ENCODE measurements at places on chromosomes 6 and 20.

GRCh38 chr6:33175436-33176069, 16.7 kb downstream of the COL11A2 start:
- DNase-seq = no peak

- no peak for DNase-seq
Observed at GRCh38 chr20:49290608-49291191, 12.8 kb upstream of the ZNFX1 start.

DNA sequence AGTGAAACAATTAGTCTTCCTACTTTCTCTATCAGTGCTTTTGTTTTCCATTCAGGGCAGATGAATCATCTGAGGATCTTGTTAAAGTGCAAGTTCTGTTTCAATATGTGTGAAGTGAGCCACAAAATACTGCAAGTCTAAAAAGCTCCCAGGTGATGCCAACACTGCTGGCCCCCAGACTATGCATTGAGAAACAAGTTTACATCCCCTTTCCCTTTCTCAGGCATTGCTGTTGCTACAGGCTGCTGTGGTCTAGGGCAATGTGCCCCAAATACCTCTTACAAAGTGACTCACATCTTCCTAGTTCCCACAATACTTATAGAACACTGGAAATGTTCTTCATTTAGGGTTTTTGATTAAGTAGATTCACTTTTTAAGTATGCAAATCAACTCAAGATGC, 31.8 kb downstream of the ABRACL start:
- no peak for DNase-seq

- no peak for DNase-seq
Observed at GRCh38 chr20:12594410-12595088, 414.2 kb upstream of the SPTLC3 start.

- no peak for DNase-seq
Observed at GRCh38 chr6:117352466-117353081, 73.2 kb downstream of the ROS1 start.

DNA sequence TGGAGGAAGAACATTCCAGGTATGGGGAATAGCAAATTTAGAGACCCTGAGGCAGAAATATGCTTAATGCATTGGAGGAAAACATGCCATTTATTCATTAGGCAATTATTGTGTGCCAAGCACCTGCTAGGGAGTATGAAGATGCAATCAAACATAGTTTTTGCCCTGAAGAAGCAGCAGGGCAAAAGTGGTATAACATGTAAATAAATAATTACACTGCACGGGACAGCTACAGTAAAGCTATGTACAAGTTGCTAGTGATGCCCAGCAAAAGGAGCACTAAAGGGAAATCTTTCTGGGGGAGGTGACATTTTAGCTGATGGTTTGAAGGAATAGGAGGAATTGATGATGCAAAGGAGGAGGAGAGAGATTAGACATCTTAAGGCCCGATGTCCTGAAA, 624 bp upstream of the TJAP1 start:
- DNase-seq = no peak

- no peak for DNase-seq
Observed at GRCh38 chr6:107572886-107573285, 83.0 kb downstream of the SOBP start.

GRCh38 chr6:14888575-14889000, 357.3 kb upstream of the JARID2 start:
- no peak for DNase-seq

DNA sequence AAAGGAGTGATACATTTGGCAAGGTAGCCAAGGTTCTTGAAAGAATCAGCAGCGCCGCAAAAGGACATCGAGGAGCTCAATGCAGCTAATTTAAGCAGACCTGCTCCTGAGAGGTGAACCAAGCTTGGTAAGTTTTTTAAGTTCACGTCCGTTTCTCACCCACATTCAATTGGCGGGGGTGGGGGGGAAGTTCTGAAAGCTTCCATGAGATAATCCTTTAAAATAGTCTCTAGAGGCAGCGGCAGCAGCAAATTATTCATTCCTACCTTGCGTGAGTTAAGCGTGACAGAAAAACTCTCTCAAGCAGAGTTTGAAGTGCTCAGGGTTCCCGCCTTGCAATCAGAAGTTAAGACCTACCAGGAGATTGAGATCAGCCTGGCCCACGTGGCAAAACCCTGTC, 97.3 kb upstream of the NHSL1 start:
- no peak for DNase-seq

DNA sequence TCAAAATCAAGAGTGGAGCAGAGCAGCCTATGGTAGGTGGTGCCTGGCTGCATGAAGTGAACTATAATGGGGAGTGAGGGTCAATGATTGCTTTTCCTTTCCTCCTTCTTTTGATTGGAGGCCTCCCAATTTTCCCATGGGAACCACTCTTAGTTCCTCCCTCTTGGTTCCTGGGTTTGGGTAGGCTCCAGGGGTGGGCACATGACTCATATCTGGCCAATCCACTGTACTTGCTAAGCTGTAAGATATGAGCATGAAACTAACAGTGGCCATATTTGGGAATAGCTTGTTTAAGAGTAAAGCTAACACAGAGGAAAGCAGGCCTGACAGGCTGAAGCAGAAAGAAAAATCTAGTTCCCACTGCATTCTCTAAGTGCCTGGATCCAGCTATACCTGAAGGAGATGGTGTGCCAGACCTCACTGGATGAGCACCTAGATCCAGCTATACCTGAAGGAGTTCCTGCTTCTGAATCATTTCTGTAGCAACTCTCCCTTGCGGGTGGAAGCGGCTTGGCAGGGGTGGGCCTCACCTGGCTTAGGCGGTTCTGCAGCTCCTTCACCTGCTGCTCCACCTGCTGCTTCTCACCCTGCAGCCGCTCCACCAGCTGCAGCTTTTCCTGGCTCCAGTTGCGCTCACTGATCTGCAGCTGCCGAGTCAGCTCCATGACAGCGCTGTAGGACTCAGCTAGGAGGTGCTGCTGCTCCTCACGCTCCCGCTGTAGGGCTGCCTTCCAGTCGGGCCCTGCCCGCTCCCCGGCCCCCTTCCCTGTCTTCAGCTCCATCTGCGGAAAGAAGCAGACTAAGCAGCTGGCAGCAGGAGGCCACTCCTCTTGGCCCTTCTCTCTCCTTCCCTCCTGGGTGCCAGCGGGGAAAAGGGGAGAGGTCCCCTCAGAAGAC, 29.0 kb upstream of the DSN1 start:
- no peak for DNase-seq

GRCh38 chr6:154445417-154445816, 65.1 kb downstream of the CNKSR3 start:
- no peak for DNase-seq

DNA sequence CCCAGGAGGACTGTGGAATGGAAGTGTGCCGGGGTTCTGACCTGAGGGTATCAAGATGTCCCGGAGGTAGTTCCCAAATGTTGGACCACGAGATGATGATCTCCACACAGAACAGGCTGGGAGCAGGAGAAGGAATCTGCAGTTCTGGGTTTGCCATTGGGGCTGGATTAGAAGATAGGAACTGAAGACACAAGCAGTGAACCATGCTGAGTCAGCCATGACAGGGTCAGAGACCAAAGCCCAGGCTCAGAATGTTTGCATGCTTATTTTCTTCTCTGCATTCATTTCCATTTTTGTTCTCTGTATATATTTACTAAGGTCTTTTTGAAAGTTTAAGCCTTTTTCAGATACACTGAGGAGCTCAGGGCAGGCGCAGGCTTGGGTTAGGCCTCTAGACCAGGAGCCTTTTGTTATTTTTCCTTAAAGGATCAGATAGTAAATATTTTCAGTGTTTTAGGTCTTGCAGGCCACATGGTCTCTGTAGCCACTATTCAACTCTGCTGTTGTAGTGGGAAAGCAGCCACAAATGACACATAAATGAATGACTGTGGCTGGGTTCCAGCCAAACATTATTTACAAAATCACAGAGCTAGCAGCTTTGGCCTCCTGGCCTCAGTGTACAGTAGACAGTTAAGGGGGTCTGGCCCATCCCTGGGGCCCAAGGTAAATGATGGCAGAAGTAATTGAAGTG, 28.5 kb downstream of the SLC35D3 start:
- no peak for DNase-seq

DNA sequence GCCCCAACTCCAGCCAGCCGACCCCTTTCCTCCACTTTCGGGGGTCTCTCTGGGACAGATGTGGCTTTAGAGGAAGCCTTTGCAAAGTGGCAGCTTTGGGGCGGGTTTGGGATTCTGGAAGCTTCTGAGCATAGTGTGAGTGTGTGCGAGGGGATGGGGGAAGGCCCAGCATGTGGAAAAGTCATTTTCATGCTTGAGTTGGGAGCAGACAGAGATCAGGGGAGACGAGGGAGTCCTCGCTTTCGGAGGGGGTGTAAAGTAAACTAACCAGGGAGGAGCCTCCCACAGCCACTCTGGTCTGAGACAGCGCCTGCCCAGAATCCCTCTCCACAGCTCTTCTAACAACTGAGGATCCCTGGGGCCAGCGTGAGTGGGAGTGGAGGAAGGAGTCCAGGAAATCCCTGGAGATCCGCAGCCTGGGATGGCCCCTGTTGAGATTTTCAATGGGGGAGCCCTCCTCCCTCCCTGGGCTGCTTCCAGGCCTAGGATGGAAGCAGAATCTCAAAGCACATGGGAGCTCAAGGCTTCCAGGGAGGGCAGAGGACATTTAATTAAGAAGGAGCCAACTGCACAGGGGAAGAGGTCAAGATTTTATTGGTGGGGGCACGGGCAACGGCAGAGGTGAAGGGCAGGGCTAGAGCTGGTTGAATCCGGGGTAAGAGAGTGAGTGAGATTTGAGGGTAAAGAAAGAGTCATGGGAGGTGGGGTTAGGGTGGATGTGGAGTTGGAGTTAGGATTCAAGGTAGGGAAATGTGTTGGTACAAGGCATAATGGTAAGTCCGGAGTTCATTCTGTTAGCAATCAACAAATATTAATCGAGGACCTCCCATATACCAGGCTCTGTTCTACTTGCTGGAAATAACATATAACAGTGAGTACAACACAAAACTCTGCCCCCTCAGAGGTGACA, 102.3 kb upstream of the FOXP4 start:
- no peak for DNase-seq

GRCh38 chr6:26230351-26230750, 134.6 kb upstream of the BTN3A2 start:
- no peak for DNase-seq

DNA sequence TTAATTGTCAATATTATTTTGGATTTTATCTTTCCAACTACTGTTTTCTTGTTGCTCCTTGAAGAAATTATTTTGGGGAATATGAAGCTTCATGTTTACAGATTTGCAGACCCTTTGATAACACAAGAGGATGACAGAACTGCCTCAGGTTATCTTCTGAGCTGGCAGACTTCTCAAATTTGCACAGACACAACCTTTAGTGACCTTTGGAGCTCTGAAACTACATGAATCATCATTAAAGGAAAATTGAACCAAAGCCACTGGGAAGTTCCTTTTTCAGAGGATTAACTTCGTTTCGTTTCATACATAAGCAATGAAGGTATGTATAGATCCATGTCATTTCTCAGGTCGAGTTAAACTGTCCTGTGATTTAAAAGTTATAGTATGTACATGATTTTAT, 85.9 kb downstream of the FBXO5 start:
- DNase-seq = no peak

DNA sequence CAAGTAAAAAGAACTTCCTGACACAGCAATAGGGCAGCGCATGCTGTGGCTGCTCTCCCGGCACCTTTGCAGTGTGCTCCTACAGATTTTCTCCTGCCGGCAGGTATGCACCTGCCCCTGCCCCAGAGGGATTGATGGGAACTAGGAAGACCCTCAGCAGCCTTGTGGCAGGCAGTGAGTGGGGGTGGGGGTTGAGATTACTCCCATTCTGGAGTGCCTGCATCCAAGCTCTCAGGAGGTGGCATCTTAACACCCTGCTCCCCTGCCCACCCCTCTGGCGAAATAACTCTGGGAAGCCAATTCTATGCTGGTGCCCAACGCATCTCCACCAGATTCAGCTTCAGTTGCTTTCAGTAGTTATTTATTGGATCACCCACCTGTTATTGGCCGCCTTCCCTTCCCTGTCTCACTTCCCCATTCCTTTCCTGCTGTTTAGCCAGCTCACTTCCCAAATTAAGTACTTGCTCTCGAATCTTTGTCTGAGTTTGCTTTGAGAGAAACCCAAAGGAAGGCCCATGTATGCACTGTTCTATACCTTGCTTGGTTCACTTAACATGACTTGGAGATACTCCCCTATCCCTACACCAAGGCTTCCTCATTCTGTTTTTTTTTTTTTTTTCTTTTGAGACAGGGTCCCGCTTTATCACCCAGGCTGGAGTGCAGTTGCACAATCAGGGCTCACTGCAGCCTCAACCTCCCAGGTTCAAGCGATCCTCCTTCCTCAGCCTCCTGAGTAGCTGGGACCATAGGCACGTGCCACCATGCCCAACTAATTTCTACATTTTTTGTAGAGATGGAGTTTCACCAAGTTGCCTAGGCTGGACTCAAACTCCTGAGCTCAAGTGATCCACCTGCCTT, 29.3 kb upstream of the SLC23A2 start:
- DNase-seq = no peak

- DNase-seq = no peak
Observed at GRCh38 chr6:77368660-77369313, 94.5 kb downstream of the HTR1B start.

DNA sequence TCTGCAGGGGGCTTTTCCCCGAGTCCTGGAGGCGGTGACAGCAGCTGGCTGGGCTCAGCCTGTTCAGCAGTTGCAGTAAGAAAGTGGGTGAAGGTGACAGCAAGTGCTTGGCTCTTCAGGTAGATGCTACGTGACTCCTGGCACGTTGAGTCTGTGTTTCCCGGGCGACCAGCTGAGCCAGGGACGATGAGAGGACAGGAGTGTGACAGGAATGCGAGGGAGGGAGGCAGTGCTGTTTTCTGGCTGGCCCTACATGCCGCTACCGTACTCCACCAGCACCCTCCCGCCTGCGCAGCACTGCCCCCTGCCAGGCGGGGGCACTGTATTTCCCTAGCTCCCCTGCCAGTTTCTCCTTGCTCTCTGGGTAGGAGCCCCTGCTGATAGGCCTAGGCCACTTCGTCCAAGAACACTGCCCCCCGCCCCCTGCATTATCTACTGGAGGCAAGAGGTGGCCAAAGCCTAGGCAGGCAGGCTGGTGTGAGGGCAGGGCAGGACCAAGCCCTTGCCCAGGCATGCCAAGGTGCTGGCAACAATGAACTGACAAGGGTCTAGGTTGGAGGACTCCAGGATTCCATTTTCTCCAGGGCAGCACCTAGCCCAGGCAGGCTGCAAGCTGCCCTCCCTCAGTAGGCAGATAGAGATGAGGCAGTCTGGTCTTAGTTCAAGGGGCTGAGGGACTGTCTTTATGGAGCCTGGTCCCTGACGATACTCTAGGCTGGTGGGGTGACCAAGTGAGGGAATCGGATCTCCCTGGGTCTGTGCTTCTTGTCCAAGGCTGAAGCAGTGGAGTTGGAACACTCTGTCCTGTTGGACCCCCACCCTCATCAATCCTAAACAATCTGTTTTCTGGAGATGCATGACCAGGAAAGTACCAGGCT, 19.2 kb downstream of the MRPS18A start:
- no peak for DNase-seq

- DNase-seq = no peak
Observed at GRCh38 chr6:91485047-91485446, 898.2 kb upstream of the MAP3K7 start.

- no peak for DNase-seq
Observed at GRCh38 chr20:37901654-37902503, 1.0 kb upstream of the VSTM2L start.

DNA sequence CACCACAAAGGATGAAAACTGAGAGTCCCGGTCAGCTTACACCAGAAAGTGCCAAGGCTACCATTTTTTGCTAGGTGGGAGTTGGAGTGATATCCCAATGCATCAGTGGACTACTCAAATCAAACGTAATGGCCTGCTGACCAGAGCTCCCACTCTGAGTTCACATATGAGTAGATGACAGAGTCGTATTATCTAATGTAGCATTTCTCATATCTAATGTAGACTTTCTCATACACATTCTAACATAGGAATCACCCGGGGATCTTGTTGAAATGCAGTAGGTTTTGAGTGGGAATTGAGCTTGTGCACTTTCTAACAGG, 38.4 kb upstream of the FUCA2 start:
- no peak for DNase-seq

Measured in renal cortex interstitium (tissue), 15 donors.